NCI-H82 (cell line): ENCODE measurements at places on chromosomes 7 and 10.

DNA sequence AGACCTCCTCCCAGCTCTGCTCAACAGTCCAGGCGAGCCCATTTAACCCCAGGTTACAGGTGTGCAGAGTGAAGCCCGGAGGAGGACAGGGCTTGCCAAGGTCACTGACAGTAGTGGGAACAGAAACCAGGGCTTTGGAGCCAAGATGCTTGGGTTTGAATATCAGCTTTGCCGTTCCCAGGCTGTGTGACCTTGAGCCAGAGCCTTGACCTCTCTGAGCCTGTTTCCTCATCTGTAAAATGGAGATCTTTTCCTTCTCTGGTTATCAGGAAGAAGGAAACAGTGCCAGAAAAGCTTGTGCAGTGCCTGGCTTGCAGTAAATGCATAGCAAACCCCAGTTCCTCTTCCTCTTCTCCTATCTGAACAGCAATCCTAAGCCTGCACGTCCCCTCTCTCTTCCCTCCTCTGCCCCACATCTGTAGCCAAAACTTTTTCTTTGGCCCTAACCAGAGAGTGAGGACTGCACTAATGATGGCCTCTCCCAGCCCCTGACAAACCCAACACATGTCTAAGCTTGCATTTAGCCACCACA is 21.4 kb upstream of the MLXIPL start:
- DNase-seq = no peak

GRCh38 chr10:74753442-74754211 is 72.8 kb upstream of the KAT6B start:
- no peak for DNase-seq

GRCh38 chr7:21304808-21305375 is 123.0 kb upstream of the SP4 start:
- peak; percentile 68 for DNase-seq

- no peak for DNase-seq
Observed at GRCh38 chr10:76975126-76975525, 662.5 kb downstream of the KCNMA1 start.

DNA sequence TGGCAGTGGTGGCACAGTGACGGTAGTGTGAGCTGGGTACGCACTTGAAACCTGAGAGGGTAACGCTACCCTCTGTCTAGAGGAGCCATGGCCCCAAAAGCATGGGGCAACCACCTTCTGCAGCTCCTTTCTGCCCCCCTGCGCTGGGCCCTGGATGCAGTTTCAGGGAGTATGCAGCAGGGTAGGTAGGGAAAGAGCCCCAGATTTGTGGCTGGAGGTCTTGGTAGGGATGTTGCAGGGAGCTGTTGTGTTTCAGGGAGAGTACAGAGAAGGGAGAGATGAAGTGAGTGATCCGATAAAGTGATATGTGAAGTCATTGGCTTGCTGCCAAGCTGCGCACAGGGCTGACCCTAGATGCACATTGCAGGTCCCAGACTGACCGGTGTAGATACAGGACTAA is 2.7 kb upstream of the PGAM2 start:
- DNase-seq = peak; percentile 63

DNA sequence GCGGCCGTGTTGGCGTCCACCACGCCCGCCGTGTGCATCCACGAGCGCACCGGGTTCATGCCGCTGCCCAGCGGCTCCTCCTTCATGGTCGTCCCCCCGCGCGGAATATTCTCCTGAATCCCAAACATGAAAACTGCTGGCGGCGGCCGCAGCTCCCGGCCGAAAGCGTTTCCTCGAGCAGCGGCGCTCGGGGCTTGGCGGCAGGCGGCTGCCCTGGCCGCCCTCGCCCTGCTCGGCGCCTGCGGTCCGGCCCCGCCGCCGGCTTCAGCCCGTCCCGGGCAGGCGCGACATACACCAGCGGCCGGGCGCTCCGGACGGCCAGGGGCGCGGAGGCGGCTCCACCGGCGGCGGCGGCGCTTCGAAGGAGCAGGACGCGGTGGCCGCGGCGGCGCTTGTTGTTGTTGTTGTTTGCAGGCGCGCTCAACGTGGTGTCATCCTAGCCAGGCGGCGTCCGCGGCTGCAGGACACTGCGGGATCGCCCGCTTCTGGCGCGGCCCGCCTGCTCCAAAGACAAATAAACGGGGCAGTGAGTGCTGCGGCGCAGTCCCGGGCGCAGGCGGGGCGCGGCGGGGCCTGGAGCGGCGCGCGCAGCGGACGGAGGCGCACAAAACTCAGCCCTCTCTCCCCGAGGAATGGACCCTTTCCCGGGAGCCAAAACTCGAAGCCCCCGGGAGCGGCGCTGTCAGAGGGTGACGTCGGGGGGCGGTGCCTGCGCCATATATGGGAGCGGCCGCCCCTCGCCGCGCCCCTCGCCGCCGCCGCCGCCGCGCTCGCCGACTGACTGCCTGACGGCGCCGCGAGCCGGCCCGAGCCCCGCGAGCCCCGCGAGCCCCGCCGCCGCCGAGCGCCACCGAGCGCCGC is at the start of gene EBF3:
EBF3 (minus strand) TSS at position 634 of the 861 bp plus-strand sequence; CDS start at position 128, 506 bp downstream.
- DNase-seq = peak; percentile 83

DNA sequence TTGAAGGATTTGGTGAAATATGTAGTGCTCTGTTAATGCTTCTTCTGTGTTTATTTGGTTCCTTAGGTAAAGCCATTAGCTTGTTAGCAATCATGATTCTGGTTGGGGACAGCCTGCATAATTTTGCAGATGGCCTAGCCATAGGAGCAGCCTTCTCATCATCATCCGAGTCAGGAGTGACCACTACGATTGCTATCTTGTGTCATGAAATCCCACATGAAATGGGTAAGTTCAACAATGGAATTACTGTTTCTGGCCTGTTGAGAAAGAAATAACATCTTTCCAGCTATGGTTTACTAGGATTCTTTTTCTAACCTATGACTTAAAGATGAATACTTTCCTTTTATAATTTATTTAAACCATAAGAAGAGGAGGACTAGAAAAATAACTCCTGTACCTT is 48.9 kb downstream of the SLC39A12 start:
- no peak for DNase-seq

DNA sequence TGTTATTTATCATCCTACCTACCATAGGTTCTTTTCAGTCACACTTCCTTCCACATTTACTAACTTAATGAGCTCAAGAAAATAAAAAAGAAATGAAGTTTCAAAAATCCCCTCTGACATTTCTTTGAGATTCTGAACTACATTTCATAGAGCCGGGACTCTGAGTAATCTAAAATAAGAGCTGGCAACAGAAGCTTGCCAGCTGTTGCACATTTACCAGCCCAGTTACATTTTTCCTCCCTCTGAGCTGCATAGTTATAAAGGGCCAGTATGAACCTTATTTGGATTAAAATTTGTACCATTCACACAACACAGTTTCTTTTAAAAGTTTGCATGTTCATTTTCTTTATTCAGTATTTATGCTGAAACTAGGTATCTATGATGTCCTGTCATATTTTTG is 119.5 kb upstream of the CAV2 start:
- no peak for DNase-seq

GRCh38 chr7:15801041-15801440 is 114.6 kb upstream of the MEOX2 start:
- DNase-seq = no peak

- DNase-seq = peak; percentile 57
Observed at GRCh38 chr10:69451784-69452251, 553 bp downstream of the TSPAN15 start.

GRCh38 chr7:135154734-135155133 is 6.9 kb downstream of the TMEM140 start:
- DNase-seq = no peak

GRCh38 chr10:121696854-121697253 is 98.6 kb upstream of the FGFR2 start:
- peak; percentile 84 for DNase-seq

DNA sequence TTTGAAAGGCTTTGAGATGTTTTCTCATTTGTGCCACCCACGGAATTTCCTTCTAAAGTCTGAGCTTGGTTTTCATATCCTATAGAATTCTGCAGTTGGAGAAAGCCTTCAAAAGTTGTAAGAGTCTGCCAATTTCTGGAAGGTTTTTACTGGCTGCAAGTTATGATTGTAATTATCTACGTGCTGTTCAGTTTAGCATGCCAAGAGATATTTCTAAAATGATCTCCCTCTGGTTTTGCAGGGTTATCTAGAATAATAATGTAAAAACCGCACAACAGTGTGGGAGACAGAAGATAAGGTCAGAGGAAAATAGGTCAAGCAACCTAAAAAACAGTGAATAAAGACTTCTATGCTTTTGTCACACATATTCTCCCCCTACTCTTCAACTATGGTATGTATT is 69.3 kb downstream of the MTERF1 start:
- no peak for DNase-seq

GRCh38 chr7:150380463-150380862 is 1.3 kb downstream of the ZNF775 start:
- no peak for DNase-seq

- DNase-seq = peak; percentile 45
Observed at GRCh38 chr7:18361756-18362155, 133.8 kb upstream of the HDAC9 start.

DNA sequence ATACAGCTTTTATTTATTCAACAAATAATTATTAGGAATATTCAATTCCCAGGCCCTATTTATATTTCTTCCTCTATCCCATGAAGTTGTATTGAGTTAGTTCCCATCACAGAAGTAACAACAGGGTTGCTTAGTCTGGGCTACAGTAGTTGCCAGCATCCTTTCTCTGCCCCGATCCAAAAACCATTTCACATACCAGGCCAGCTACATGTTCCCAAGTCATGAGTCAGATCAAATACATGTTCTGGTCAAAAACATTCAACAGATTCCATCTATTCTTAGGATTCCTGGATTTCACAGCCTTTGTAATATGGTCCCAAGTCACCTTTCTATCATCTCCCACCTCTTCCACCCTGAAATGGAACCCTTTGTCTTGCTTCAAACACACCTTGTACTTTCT is 91.6 kb downstream of the RAB11FIP2 start:
- no peak for DNase-seq

DNA sequence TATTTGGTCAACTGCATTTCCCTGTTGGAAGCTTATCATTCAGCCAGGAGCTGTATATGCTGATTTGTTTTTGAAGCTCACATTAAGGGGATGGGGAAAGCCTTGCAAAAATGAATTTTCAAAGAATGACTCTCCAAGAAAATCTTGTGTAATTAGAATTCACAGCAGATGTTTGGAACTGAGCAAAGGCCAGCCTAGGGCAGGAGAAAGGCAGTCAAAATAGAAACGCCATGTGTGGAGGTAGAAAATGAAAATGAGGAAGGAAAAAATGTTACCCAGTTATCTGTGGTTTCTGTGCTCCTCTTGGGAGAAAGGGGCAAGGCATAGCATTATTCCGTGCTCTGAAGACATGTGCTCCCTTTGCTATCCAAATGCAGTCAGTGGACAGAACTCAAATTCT is 93.5 kb downstream of the NRP1 start:
- no peak for DNase-seq

- no peak for DNase-seq
Observed at GRCh38 chr7:81774551-81774950, 4.7 kb upstream of the HGF start.

DNA sequence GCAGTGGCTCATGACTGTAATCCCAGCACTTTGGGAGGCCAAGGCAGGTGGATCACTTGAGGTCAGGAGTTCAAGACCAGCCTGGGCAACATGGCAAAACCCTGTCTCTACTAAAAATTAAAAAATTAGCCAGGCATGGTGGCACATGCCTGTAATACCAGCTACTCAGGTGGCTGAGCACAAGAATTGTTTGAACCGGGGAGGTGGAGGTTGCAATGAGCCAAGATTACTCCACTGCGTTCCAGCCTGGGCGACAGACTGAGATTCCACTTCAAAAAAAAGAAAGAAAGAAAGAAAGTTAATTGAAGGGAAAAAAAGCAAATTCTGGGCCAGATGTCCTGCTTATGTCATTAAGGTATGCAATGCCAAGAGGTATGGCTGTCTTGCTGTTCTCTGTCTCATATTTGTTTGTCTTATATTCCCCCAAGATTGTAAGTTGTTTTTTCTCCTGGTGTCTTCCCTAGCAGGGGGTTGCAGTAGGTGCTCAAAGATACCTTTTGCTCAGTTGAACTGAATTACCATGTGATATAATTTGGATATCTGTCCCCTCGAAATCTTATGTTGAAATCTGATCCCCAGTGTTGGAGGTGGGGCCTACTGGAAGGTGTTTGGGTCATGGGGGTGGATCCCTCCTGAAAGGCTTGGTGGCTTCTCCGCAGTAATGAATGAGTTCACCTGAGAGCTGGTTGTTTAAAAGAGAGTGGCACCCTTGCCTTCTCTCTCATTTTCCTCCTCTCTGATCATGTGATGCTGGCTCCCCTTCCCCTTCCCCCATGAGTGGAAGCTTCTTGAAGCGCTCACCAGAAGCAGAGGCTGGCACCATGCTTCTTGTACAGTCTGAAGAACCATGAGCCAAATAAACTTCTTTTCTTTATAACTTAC is 60.9 kb downstream of the MYOF start:
- no peak for DNase-seq

DNA sequence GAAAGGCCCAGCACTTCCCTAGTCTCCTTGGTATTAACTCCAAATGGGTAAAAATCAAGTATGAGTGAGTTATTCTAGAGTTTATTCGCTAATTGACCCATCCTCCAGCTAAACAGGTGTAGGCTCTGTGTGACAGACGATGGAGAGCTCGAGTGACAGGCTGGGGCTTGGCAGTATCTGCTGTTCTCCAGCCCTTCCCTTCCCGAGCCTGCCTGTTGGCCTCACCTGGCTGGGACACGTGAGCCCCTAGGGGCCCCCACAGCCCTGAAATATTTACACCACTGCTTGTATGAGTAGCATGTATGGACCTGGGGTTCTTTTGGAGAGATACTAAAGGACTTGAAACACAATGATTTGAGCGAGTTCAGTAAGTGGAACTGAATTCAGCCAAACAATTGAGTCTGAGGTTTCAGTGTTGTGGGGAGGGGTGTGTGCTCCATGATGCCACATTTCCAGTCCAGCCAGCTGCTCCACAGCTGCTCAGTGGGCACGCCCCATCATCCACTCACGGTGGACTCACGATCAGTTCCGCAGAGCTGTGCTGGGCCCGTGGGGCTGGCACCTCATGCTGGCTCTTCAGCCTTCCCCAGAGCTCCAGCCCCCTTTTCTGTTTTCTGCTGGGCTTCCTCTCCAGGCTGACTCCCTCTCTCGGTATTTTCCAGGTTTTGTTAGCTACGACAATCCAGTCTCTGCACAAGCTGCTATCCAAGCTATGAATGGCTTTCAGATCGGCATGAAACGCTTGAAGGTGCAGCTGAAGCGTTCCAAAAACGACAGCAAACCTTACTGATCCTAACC is 283.0 kb downstream of the USP6NL start:
- no peak for DNase-seq

DNA sequence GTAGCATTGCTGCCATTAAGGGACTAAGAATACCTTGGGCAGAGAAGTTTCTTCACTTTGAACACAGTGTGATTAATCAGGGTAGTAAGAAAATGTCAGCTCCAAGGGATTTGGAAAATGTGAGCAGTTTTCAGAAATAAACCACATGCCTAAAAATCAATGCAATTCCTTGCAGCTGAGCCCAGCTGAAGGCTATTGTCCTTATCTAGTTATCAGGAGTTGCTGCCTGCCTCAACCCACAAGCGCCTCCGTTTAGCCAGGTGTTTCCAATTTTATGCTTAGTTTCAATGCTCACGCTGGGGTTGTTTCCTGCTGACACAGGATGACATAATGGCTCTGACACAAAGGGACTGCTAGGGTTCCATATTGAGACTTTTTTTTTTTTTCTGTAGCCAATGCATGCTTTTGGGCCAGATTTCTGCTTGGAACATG is 132.3 kb upstream of the ANK3 start:
- DNase-seq = no peak
